ENCODE measurements at places on chromosomes 2 and 18.

DNA sequence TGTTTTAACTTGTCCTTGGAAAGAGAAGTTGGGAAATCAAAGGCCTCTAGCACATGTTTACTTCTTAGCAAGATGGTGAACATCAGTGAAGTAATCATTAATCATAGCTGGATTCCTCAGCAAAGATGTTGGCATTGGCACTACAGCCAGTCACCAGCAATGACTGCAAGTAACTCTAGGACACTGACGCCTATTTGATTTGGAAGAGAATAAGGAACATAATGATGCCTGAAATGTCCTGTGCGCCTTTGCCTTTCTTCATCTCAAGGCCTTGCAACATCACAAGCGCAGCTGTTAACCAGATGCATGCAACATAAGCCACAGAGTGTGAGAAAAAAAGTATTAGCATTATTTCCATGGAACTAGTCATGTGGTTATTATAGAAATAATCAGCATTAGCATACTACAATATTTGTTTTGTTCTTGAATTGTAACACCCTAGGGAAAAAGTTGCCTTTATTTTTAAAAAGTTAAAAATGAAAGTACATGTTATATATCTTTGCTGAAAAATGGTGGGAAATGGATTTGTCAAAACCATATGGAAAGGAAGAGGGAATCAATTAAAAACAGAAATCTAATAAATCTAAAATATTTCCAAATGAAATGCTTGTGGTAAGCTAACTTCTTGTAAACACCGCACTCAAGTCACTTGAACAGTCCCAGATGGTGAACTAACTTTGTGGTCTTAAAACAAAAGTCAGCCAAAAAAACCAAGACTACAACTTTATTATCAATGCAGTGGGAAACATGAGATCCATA lies 55.6 kb downstream of the THADA start:
- no peak for DNase-seq

DNA sequence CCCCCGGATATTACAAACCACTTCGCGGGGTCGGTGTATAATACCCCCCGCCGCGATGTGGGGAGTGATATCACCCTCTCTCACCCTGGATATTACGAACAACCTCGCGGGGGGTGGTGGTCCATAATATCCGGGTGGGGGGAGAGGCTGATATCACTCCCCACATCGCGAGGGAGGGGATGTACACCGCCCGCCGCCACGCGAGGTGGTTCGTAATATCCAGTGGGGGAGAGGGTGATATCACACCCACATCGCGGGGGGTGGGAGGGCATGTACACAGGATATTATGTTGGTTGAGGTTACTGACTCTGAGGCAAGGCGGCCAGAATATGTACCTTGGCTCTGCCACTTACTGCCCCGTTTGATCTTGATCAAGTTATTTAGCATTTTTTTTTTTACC lies 14.8 kb upstream of the CWC22 start:
- DNase-seq: no peak

DNA sequence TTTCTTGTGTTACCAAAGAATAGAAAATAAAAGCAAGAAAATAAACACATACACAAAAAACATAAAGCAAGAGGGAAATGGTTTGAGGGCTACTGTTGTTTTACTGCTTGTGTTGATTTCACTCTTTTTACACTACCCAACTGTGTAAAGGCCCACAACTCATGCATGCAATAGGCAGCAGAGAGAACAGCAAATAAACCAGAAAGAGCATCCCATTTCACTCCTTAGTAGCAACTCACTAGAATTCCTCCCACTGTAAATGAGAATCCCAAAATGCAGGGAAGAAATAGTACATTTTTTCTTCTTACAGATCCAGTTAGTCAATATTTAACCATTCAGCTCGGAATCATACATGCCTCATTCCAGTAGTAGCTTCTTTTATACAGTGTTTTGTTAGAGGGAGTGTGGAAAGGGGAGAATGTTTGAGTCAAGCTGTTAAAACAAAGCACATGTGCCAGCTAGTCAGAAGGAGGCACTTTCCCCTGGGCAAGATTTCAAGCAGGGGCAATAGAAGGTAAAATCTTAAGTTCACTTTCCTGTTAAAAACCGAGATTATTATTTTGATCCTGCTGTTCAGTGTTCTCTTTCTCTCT lies 147.2 kb upstream of the FAM98A start:
- DNase-seq: no peak

GRCh38 chr2:60352491-60353405 lies 200.7 kb downstream of the BCL11A start:
- DNase-seq: no peak

GRCh38 chr18:46369323-46369722 lies 265.1 kb downstream of the HAUS1 start:
- DNase-seq: no peak

All from cerebellar cortex (tissue), 1 donor.